ENCODE measurements at places on chromosomes 4 and X.

GRCh38 chrX:74431797-74432196 is 10.5 kb downstream of the SLC16A2 start:
- DNase-seq = no peak

GRCh38 chr4:113742643-113743042 is 18.9 kb downstream of the CAMK2D start:
- DNase-seq = no peak

GRCh38 chr4:37825968-37826294 is 555 bp upstream of the PGM2 start:
- no peak for DNase-seq

GRCh38 chr4:184457535-184458249 is 16.7 kb downstream of the IRF2 start:
- DNase-seq = no peak

All from stimulated activated CD4-positive, alpha-beta T cell treated with anti-CD3 and anti-CD28 coated beads, Interleukin-4, amount 100 ng/mL, for 48 hours (primary cell).